Right renal pelvis (tissue), 4 donors: ENCODE measurements at places on chromosomes 5 and 9. TPM values are rescaled to one million over a fixed set of nuclear protein-coding genes. Genes with fewer than 3 reads are reported as not detected.

ADCY2 gene
- polyA plus RNA-seq = 4.3 TPM

TCF7 gene
- 11.7 TPM for polyA plus RNA-seq

ZER1 gene
- polyA plus RNA-seq = 34.1 TPM

SGCD gene
- 4.8 TPM for polyA plus RNA-seq

CRAT gene
- 38.6 TPM for polyA plus RNA-seq

HACD4 gene
- 3.7 TPM for polyA plus RNA-seq
